ENCODE measurements at places on chromosomes 1 and 21. TPM values are rescaled to one million over a fixed set of nuclear protein-coding genes. Genes with fewer than 3 reads are reported as not detected.

Gene KCNE2
- not detected for total RNA-seq

Gene CNIH3
- total RNA-seq = 4.1 TPM

Gene SH2D1B
- 0.33 TPM for total RNA-seq

Gene FMO5
- 2.2 TPM for total RNA-seq

Gene KCNK1
- 8.7 TPM for total RNA-seq

Gene DTL
- total RNA-seq = 7.7 TPM

Gene CHODL
- 17.5 TPM for total RNA-seq

Gene RYR2
- 7.6 TPM for total RNA-seq

Gene LDLRAD2
- total RNA-seq = 3.5 TPM

Gene AIM2
- 5.2 TPM for total RNA-seq

Measured in camera-type eye (tissue), 1 donor.